ENCODE measurements at places on chromosomes 7 and 10. TPM values are rescaled to one million over a fixed set of nuclear protein-coding genes. Genes with fewer than 3 reads are reported as not detected.

LBX1 gene
- not detected for total RNA-seq

CPA2 gene
- not detected for total RNA-seq

FAM25G gene
- total RNA-seq: not detected

RGR gene
- total RNA-seq: not detected

PLEKHS1 gene
- not detected for total RNA-seq

ITGB8 gene
- total RNA-seq: 3.7 TPM

MBL2 gene
- total RNA-seq: not detected

TSC22D4 gene
- 23.0 TPM for total RNA-seq

CPXM2 gene
- total RNA-seq: not detected

EN2 gene
- total RNA-seq: not detected

SFMBT2 gene
- total RNA-seq: 3.5 TPM

AKR1E2 gene
- total RNA-seq: 24.9 TPM

GPR85 gene
- total RNA-seq: 8.6 TPM

PNLIPRP1 gene
- not detected for total RNA-seq

RBP3 gene
- not detected for total RNA-seq

AOAH gene
- total RNA-seq: not detected

ACTL6B gene
- not detected for total RNA-seq

GJD4 gene
- not detected for total RNA-seq

OR2A1 gene
- not detected for total RNA-seq

DPP6 gene
- 0.50 TPM for total RNA-seq

TACR2 gene
- total RNA-seq: 0.12 TPM

OPALIN gene
- total RNA-seq: not detected

NUTM2D gene
- 0.62 TPM for total RNA-seq

RNF133 gene
- 1.1 TPM for total RNA-seq

ERCC6 gene
- 12.5 TPM for total RNA-seq

CD36 gene
- total RNA-seq: 2.6 TPM

KLF14 gene
- under 0.01 TPM for total RNA-seq

VIPR2 gene
- not detected for total RNA-seq

FAM237B gene
- total RNA-seq: 0.22 TPM

NPY4R2 gene
- not detected for total RNA-seq

SPDYE6 gene
- not detected for total RNA-seq

DYNC1I1 gene
- total RNA-seq: 2.1 TPM

HYAL4 gene
- total RNA-seq: not detected

TFPI2 gene
- 620 TPM for total RNA-seq

LGI1 gene
- not detected for total RNA-seq

TMEM196 gene
- not detected for total RNA-seq

CHST3 gene
- 27.9 TPM for total RNA-seq

HOGA1 gene
- total RNA-seq: 0.50 TPM

FKBP9 gene
- total RNA-seq: 215 TPM

NANOS1 gene
- under 0.01 TPM for total RNA-seq

ANKRD30A gene
- not detected for total RNA-seq

SFRP4 gene
- total RNA-seq: 3.2 TPM

NSUN6 gene
- 10.6 TPM for total RNA-seq

IPMK gene
- total RNA-seq: 4.5 TPM

ATOH7 gene
- not detected for total RNA-seq

GNA12 gene
- 41.4 TPM for total RNA-seq

GTF2IRD1 gene
- 31.1 TPM for total RNA-seq

CRYGN gene
- 0.25 TPM for total RNA-seq

VOPP1 gene
- total RNA-seq: 104 TPM

SERPINE1 gene
- 462 TPM for total RNA-seq

SLC16A12 gene
- total RNA-seq: under 0.01 TPM

SLC26A3 gene
- total RNA-seq: not detected

IDI2 gene
- total RNA-seq: not detected

TUBB8 gene
- total RNA-seq: not detected

CRTAC1 gene
- total RNA-seq: not detected

Measured in uterine smooth muscle cell (primary cell).